ENCODE measurements at places on chromosomes 5 and 9. TPM values are rescaled to one million over a fixed set of nuclear protein-coding genes. Genes with fewer than 3 reads are reported as not detected.

LEAP2 gene
- 1.1 TPM for polyA plus RNA-seq

CDH6 gene
- 2.0 TPM for polyA plus RNA-seq

IRGM gene
- not detected for polyA plus RNA-seq

GPR107 gene
- polyA plus RNA-seq, result 11.0 TPM

GPBP1 gene
- 33.2 TPM for polyA plus RNA-seq

CARTPT gene
- polyA plus RNA-seq, result not detected

DEPDC1B gene
- polyA plus RNA-seq, result 0.15 TPM

PCDHB13 gene
- polyA plus RNA-seq, result 1.3 TPM

AJM1 gene
- 1.2 TPM for polyA plus RNA-seq

ARHGEF37 gene
- polyA plus RNA-seq, result 2.9 TPM

HMCN2 gene
- 2.6 TPM for polyA plus RNA-seq

LECT2 gene
- polyA plus RNA-seq, result not detected

STC2 gene
- 2.0 TPM for polyA plus RNA-seq

CYLC2 gene
- polyA plus RNA-seq, result not detected

C6 gene
- 28.5 TPM for polyA plus RNA-seq

Data from adipose tissue (tissue), 3 donors.